HEK293T (cell line): ENCODE measurements at places on chromosomes 4 and X.

GRCh38 chr4:40550948-40551462, 78.7 kb downstream of the RBM47 start:
- DNase-seq = no peak

DNA sequence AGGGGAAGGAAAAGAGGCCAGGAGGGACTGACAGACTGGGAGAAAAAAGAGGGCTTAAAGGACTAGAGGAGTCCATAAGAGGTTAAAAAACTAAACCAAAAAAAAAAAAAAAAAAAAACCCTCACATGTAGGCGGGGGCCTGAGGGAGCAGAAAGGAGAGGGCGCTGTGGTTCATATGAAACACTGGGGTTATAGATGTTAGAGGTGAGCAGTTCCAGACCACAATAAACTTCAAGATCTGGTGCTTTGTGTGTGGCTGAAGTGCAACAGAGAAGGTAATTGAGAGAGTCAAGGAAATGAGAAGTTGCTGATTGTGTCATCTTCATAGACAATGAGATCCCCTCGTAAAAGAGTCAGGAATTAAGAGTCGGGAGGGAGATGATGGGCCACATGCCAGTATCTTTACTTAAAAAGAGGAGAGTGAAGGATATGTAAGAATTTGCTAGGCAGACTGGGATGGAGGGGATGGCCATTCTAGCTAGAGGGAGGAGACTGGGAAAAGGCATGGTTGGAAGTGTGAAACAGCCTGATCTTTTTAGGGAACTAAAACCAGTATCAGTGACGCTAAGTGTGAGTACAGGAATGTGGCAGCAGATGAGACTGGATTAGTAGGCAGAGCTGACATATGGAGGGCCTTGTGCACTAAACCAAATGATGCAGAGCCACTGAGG, 18.4 kb upstream of the OGT start:
- no peak for DNase-seq

GRCh38 chr4:176020481-176021085, 45.1 kb upstream of the WDR17 start:
- no peak for DNase-seq

GRCh38 chrX:69388526-69388925, 115.6 kb upstream of the NALF2 start:
- DNase-seq = no peak

DNA sequence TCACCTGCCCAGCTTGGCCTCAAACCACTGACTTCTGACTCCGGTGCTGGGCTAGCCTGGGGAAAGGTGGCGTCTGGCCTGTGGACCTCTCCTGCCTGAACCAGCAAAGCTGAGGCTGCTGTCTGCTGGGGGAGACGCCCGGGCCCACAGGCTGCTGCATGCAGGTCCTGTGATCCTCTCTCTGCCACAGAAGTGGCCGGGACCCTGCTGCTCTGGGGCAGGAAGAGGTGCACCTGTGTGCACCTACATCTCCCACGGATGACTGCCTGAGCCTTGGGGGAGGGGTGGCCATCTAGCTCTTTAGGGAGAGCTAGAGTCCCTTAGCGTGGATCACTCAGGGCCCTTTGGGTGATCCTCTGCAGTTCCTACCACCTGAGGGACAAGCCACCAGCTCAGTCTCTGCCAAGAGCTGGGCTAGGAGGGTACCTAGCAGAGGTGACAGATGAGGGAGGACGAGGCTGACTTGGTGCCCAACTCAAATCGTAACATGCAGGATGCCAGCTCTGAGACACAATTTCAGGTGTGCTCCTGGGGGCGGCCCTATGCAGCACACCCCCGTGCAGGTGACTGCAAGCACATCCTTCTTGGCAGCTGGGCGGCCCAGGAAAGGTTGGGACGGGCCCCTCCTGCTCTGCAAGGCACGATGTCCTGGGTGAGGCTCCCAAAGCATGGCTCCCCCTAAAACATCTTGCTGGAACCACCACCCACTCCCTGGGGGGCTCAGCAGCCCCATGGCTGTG, 22.5 kb downstream of the LETM1 start:
- no peak for DNase-seq

DNA sequence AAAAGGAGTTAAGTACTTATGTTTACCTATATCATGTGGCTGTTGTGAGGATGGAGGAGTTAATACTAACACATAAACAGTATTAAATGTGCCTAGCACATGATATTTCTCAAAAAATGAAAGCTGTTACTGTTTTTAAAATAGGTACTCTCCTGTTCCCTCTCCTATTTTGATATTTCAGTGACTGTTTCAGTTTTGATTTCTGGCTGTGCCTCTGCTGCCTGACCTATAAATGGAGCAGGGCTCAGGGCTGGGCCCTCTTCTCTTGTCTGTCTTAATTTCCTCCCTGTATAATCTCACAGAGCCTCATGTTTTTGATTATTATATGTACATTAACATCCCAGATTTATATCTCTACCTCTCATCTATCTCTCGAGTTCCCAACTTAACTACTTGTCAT, 93.3 kb downstream of the UGT8 start:
- no peak for DNase-seq
